ENCODE measurements at places on chromosomes 3 and 15. TPM values are rescaled to one million over a fixed set of nuclear protein-coding genes. Genes with fewer than 3 reads are reported as not detected.

DNA sequence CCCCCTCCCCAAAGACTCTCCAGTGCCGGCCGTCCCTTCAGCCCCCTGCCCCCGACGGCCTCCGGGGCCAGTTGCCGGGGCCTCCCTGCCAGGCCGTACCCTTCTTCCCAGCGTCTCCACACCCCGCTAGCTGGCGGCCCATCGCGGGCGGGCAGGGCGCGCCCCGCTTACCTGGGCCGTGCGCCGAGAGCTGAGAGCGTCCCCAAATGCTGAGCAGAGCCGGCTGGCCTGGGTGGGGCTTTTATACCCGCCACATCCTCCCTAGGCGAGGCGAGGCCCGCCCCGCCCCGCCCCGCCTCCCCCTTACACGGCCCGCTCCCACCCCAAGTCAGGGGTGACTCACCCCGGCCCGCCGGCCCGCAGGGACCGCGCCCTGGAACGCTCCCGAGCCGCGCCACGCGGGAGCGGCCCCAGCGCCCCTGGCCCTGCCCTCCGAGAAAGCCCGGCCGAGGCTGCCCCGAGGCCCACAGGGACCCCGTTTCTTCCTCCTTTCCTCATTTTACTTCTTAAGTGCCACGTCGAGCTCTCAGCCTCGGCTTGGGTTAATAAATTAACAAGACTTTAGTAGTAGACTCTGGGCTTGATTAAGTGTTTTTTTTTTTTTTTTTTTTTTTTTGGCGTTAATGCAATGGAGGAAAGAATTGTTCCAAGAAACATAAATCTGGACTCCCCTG, at the start of gene ANXA2:
ANXA2 (minus strand) TSS at position 215 of the 674 bp plus-strand sequence. CDS start 11,911 bp downstream, outside the sequence.
- H3K27me3 ChIP-seq = no peaks in the 10 kb centered on the region
- peak within 1 kb of the TSS; percentile 70 for H3K4me3 ChIP-seq
- H3K4me1 ChIP-seq = peaks cover 44% of the 10 kb centered on the region
- DNase-seq = peak; percentile 84
- H3K36me3 ChIP-seq = peaks cover 29% of the 10 kb centered on the region
- H3K27ac ChIP-seq = peak within 1 kb of the TSS; percentile 96

DNA sequence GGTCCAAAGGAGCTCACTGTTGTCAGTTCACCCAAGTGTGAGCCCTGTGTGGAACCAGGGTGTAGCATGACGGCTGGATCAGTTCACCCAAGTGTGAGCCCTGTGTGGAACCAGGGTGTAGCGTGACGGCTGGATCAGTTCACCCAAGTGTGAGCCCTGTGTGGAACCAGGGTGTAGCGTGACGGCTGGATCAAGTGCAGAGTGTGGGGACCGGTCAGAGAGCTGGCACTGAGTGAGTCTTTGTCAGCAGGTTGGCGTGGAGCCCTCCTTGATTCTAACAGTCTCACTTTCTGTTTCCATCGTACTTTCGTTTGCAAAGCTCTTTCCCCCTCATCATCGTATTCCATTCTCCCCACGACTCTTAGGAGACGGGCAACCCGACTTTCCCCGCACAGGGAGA, 57.9 kb upstream of the DLG1 start:
- no peak for DNase-seq
- peaks cover 16% of the 10 kb centered on the region for H3K4me1 ChIP-seq
- H3K4me3 ChIP-seq = no peak overlapping the region
- no peak overlapping the region for H3K27ac ChIP-seq
- H3K36me3 ChIP-seq = no peaks in the 10 kb centered on the region
- H3K27me3 ChIP-seq = no peaks in the 10 kb centered on the region

- H3K4me3 ChIP-seq = no peak overlapping the region
- no peaks in the 10 kb centered on the region for H3K36me3 ChIP-seq
- H3K27me3 ChIP-seq = no peaks in the 10 kb centered on the region
- no peak for DNase-seq
These were observed 229.0 kb upstream of the LRIG1 start for GRCh38 chr3:66729687-66730393.

DNA sequence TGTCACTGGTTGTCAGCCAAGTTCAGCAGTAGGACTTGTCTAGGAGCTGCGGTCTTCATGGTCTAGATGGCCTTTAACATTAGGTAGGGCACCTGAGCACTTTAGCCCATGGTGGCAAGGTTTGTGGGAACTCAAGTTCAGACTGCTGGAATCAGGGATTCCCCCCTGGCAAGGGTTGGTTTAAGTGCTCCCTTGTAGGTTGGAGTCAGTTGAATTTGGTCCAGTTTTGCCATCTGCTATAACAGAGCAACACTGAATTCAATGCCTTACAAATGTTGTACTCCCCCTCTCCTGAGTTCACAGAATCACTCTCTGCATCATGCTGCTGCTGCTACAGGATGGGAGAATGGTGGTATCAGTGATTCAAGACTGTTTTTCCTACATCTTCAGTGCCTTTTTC, 509.3 kb downstream of the VGLL3 start:
- no peak overlapping the region for H3K27ac ChIP-seq
- no peak for DNase-seq
- no peaks in the 10 kb centered on the region for H3K4me1 ChIP-seq
- H3K4me3 ChIP-seq = no peak overlapping the region

DNA sequence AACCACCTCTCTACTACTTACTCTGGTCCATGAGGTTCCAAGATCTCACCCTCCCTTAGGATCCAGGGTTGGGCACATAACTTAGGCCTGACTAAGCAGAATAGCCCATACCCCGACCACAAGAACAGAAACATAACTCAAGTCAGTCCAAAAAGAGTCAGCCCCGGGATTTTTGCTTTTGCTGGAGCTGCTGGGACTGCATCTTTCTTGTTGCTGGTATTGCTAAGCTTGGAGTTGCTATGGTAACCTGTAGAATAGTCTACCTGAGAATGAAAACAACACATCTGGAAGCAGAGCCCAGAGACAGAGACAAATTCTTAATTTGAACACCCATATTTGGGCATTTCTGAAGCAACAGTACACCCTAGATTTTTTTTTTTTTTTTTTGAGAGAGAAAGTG, 6.5 kb downstream of the RUBCN start:
- H3K27me3 ChIP-seq = no peaks in the 10 kb centered on the region
- 0 out of 2 replicates have a peak, but pooled peaks cover 2% of the 10 kb centered on the region for H3K4me1 ChIP-seq
- peak; percentile 82 for DNase-seq
- H3K27ac ChIP-seq = no peak overlapping the region

The RARRES1 gene
- 1.9 TPM for total RNA-seq

The AGTR1 gene
- total RNA-seq = 3.3 TPM

The ANKUB1 gene
- total RNA-seq = not detected

All from IMR-90 (cell line).